ENCODE measurements at places on chromosomes 12 and 14.
A peak's percentile ranks its signal among the peaks of the same experiment; 100 is the strongest.

GRCh38 chr12:442235-442884 is 17.4 kb upstream of the B4GALNT3 start:
- DNase-seq, result peak; percentile 12

GRCh38 chr14:21220874-21221477 is 48.3 kb downstream of the HNRNPC start:
- no peak for DNase-seq

DNA sequence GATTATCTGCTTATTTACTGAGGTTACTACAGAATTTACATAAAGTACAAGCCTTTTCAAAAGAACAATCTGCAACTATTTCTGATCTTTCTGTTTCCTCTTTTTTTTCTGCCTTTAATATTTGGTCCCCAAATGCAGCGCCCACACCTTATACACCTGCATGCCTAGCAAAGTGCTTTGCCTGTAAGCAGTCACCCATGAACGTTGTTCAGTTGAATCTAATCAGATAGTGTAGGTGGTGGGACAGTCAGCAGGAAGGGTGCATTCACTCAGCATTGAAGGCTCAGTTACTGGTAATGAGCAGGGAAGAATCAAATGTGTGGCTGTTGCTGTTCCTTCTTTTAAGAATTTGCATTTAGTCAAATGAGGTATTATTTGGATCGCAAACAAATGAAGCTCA is 108.4 kb downstream of the GPR135 start:
- no peak for DNase-seq

DNA sequence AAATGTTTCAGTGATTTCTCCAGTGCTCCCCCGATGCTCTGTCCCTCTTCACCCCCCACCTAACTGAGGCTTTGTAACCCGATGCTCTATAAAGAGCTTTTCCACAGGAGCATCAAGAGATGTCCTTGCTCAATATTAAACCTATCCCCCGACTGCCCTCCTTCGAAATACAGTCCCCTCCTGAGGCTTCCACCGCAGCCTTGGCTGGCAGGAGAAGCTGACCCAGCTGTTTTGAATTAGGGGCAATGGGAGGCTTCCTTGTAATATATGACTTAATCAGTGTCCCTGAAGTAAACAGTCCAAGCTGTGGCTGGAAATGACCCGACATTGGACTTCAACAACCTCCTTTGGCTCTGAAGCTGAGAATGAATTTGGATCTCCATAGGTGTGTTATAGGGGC is 62.4 kb downstream of the TMEM30B start:
- no peak for DNase-seq

- no peak for DNase-seq
These were observed 57.2 kb upstream of the SCN8A start for GRCh38 chr12:51533799-51534198.

DNA sequence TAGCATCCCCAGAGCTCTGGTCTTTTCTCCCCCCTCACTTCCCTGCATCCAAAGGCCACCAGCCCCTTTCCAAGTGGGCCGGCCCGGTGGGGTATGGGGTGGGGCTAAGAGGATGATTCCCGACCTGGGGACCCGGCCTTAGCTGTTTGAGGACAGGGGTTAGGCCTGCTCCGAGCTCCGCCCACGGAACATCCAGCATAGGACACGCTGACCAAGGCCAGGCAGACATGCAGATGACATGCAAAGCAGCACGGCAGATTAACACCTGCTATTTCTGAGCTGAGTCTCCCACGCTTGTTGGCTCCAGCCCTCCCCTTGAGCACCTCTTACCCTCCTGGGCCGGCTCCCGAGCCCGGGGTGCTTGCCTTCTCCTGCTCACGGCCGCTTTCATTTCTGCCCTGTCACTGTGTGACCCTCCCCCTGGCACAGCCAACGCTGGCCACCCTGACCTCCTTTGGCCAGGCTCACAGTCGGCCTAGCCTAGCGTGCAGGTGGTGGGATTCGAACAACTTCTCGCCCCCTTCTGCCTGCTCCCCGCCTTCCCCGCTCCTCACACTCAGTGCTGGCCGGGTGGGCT is 40.2 kb downstream of the TEAD4 start:
- DNase-seq, result no peak

GRCh38 chr14:90755661-90756304 is 60.4 kb downstream of the TTC7B start:
- DNase-seq, result no peak

DNA sequence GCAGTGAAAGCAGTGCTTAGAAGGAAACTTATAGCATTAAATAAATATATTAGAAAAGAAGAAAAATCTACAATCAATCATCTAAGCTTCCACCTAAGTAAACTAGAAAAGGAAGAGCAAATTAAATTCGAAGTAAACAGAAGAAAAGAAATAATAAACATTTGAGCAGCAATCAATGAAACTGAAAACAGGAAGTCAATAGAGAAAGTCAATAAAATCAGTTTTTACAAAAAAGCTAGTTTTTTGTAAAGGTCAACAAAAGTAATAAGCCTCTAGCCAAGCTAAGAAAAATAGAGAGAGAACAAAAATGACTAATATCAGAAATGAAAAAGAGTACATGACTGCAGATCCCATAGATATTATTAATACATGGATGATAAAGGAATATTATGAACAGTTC is 34.2 kb upstream of the KTN1 start:
- no peak for DNase-seq

DNA sequence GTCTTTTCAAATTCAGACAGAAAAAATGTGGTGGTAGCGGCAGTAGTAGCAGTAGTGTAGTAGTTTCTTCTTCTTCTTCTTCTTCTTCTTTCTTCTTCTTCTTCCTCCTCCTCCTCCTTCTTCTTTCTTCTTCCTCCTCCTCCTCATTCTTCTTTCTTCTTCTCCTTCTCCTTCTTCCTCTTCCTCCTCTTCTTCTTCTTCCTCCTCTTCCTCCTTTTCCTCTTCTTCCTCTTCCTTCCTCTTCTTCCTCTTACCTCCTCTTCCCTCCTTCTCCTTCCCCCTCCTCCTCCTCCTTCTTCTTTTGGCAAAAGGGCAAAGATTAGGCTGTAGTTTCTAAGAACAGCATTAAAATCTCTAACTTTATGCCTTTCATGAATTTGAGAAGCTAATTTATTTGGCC is 59.6 kb upstream of the INSM2 start:
- DNase-seq, result no peak

- no peak for DNase-seq
These were observed 75.7 kb downstream of the SCN8A start for GRCh38 chr12:51666696-51667095.
